Stimulated activated CD4-positive, alpha-beta T cell treated with anti-CD3 and anti-CD28 coated beads, Interleukin-12 subunit alpha, Interleukin-12 subunit beta, amount 100 ng/mL, for 4 hours (primary cell): ENCODE measurements at places on chromosomes 2 and 18.

GRCh38 chr2:158665536-158666302 lies 129.4 kb upstream of the DAPL1 start:
- DNase-seq: no peak

GRCh38 chr2:113098532-113098931 lies 28.9 kb upstream of the IL1RN start:
- DNase-seq: no peak

- no peak for DNase-seq
These were observed 26.6 kb upstream of the ICOS start for GRCh38 chr2:203909974-203910373.

DNA sequence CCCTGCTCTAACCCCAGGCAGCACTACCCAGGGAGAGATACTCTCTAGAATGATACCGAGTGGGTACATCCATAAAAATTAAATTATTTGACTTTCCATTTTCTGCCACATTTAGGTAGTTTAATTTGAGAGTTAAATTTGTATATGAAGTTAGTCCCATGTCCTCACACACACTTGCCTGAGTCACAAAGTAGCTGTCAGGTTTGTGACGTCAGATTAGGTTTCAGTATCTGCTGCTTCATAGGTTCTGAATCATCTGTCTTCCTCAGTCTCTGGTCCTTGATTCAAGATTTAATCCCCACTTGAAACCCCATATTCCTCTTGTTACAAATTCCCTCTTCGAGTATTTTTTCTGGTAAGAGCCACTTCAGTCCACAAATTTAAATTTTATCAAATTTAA lies 738.6 kb upstream of the FAM98A start:
- DNase-seq: no peak

DNA sequence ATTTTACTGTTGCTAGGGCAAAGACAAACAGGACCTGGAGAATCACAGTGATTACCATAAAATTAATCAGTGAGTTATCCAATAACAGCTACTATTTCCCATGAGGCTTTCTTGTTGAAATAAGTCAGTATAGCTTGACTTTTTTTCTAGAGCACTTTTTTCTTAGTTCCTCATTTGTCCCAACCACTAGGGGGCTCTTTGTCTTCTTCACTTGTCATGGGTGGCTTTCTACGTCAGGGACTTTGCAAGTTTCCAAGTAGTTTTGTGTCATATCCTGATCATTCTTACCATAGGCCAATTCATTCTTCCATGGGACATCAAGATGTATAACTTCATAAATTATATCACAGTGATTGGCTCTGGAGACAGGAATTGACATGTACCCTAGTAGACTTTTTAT lies 1019.6 kb upstream of the PIK3C3 start:
- no peak for DNase-seq

DNA sequence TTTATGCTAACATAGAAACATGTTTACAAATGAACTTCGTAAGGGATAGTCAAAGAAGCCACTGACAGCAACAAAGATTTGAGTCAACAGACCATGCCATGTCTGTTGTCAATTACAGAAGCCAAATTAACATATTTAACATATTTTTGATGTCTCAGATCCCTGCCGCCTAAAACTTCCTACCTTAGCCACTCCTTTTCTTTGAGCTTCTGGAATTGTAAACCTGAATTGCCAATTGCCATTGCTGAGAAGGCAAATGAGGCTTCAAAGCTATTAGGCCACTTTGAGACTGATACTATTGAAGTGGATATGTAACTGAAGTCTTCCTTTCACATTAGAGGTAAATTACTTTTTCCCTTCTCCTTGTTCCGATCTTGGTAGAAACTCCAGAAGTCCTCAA lies 66.0 kb upstream of the DSEL start:
- no peak for DNase-seq

GRCh38 chr18:42310956-42311355 lies 355.9 kb downstream of the PIK3C3 start:
- no peak for DNase-seq

DNA sequence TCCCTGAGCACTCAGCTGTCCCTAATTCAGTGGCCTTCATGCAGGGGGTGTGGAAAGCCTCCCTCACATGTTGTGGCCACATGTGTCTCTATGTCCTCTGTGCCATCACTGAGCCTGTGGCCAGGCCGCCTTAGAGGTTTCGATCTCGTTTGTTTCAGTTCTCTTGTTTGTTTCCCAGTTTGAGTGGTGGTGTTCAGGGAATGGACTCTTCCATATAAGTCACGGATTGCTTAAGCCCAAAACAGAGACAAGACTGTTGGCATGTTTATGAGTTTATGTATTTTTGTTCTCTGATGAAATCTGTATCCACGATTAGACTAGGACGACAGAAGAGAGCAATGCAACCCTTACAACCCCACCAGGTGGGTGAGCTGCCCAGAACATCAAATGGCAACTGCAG lies 134.5 kb downstream of the CCBE1 start:
- no peak for DNase-seq

GRCh38 chr2:96176661-96177060 lies 31.4 kb upstream of the DUSP2 start:
- no peak for DNase-seq

- DNase-seq: no peak
These were observed 27.8 kb downstream of the CACNB4 start for GRCh38 chr2:152071092-152071491.

DNA sequence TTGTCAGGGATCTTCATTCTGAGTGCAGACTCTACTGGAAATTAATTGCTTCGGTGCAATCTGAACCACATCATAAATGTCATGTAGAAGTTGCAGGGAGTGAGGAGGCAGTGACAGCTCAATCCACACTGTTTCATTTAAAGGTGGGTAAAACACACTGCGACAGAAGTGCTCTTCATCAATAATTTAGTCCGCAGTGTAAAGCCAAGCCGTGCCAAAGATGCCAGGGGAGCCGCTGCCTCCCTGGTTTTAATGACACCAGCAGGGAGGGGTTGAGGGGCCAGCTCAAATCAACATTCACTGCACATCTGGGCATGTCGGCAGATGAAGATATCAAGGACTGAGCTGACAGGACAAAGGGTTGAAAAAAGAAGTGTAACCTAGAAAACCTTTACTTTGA lies 305.7 kb upstream of the VRK2 start:
- no peak for DNase-seq

GRCh38 chr18:48197819-48198218 lies 211.4 kb downstream of the ZBTB7C start:
- no peak for DNase-seq

GRCh38 chr2:125169764-125170146 lies 1144.7 kb downstream of the CNTNAP5 start:
- no peak for DNase-seq

DNA sequence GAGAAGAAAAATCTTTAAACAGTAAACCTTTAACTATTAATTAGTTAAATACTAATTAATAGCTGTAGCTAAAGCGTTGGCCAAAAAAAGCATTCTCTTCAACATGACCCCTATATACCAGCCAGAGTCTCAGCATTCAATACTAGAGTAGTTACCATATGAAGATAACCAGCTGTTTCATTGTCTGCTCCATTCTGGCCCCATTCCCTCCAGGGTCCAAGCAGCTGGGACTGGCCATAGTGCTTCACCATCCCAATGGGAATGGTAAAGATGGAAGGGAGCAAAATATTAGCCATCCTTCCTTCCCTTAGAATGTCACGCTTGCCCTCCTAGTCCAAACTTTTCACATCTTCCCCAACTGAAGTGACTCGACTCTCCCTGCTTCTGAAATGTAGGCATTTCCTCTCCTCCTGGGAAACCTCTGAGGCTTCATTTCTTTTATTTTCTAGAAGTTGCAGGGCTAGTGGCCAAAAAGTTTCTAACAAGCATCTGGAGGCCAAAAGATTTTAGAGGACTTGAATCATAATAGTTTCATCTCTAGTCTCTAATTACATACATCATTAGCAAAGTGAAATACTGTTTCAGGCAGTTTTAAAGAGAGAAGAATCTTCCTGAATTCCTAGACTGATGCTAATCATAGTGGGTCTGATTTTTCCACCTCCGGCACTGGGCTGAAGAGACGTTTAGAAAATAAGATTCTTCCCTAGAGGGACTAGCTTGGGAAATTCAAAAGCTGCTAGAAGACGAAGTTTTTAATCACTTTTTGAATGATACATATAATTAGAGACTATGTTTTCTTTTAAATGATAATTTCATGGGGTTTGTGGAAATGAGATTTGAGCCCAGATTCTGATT lies 52.7 kb downstream of the CCDC68 start:
- no peak for DNase-seq

- DNase-seq: no peak
These were observed 210.0 kb upstream of the SALL3 start for GRCh38 chr18:78769502-78770105.

DNA sequence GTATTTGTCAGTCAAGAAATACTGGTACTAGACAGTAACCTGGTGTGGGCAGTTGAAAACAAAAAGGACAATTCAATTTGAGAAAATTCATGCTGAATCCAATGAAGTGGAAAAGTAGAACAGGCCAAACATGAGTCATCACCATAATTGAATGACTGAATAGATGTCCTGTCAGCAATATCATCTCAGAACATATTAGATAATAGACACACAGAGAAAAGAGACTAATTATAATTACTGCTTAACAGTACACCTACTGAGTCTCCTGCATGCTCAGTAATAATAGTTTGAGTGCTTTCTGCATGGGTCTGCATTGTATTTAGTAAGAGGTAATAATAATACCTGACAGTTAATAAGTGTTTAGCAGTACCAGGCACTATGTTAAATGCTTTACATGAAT lies 138.6 kb upstream of the ZC3H15 start:
- DNase-seq: no peak

DNA sequence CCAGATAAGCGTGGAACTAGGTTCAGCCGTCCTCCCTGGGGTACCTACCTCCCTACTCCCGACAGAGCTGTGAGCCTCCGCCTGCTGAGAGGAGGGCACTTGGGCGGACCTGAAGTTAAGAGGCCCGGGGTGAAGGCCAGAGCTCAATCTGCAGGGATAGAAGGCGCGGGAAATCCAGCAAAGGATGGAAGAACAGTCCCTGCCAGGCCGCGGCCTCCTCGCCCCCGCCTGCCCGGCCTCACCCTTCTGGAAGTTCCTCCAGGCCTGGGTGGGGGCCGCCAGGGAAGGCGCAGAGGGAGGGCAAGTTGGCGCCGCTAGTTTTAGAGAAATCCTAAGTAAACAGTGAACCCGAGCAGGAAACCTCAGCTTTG lies 13.0 kb downstream of the EN1 start:
- DNase-seq: no peak

- DNase-seq: no peak
These were observed 1.6 kb upstream of the MGAT4A start for GRCh38 chr2:98732430-98733051.

GRCh38 chr2:40554665-40555294 lies 102.9 kb upstream of the SLC8A1 start:
- DNase-seq: peak; percentile 31

- no peak for DNase-seq
These were observed 187.2 kb downstream of the LRRTM1 start for GRCh38 chr2:80117401-80117800.

- DNase-seq: no peak
These were observed 9.7 kb downstream of the IL1RN start for GRCh38 chr2:113136828-113137775.

- DNase-seq: no peak
These were observed 78.1 kb downstream of the CERKL start for GRCh38 chr2:181578829-181579228.

- no peak for DNase-seq
These were observed 111.3 kb upstream of the TCF4 start for GRCh38 chr18:55699233-55699765.

DNA sequence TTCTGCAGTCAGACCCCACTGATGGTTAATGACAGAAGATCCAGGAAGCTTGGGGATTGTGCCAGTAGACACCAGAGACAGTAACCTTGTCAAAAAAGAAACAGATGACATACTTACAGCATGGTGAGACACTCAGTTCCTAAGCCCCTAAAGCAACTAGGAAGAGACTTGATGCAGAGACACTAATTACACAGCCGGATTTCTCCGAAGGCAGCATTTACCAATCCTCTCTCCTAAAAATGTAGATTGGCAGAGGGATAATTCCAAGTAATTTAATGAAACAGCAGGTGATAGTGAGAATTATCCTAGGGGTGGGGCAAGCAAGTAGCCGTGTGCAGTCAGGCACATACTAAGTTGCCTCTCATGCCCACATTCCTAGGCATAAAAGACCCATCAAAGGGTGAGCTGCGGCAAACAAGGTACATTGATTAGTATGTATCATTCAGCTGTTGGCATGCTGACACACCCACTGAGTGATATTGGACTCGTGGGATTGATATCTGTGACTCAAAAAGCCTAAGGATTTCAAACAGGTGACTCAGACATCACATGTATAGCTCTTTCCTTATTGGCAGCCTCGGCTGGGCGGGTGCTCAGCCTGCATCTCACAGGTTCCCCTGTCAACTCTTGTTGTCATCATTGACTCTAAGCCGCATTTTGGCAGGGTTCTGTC lies 296.7 kb upstream of the ATP5MC3 start:
- no peak for DNase-seq

GRCh38 chr18:32750328-32750727 lies 22.5 kb downstream of the KLHL14 start:
- DNase-seq: no peak
